Activated CD4-positive, alpha-beta T cell treated with anti-CD3 and anti-CD28 coated beads for 36 hours (primary cell): ENCODE measurements at places on chromosomes 3 and 15. TPM values are rescaled to one million over a fixed set of nuclear protein-coding genes. Genes with fewer than 3 reads are reported as not detected.

The SLC51A gene
- total RNA-seq: not detected

The MAP2K5 gene
- total RNA-seq: 18.0 TPM

The VIPR1 gene
- 6.7 TPM for total RNA-seq

The TADA3 gene
- total RNA-seq: 96.4 TPM

The FAM43A gene
- total RNA-seq: 5.0 TPM

The GOLGA8S gene
- 0.11 TPM for total RNA-seq
